ENCODE measurements at places on chromosomes 12 and 14.

DNA sequence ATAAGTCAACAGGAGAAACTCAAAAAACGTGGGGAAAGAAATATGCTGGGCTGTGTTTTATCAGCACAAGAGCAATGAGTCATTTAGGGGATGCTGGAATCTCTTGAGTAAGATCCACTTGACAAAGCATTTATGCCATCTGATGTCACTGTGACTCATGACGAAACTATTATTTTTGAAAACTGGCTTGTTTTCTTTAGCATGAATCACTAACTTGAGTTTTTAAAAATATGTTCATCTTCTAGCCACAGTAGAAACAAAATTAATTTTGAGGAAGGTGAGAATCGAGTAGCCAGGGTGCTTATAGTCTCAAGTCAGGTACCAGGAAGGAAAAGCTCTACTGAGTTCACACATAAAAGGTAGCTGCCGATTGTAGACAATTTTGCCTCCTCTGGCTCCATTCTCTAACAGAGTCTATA, 456.2 kb upstream of the MGAT4C start:
- no peak for DNase-seq

DNA sequence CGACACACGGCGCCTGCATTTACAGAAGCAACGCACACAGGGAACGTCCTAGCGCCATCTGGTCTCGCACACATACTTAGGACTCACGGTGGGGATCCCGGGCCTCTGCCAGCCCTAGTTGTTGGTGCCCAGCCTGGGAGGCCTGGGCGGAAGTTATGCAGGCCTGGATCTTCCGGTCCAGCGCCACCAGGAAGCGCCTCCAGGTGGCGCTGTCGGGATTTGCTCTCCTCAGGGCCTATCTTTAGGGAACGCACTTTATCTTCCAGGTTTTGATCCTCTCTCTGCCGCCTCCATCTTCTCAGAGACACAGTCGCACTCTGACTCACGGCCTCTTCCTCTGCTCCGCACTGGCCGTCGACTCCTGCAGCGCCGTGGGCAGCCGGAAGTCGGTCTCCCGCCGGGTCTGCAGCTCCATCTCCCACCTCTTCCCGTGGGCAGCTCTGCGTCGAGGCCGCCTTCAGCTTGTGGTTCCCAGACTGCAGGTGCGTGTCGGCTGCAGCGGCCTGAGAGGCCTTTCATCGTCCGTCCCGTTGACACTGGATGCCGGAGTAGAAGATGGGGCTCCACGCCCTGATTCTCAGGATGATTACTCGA, 760.4 kb downstream of the TMEM121 start:
- DNase-seq = no peak

GRCh38 chr14:99660794-99661193, 15.9 kb downstream of the HHIPL1 start:
- DNase-seq = no peak

GRCh38 chr14:101004954-101005353, 101.4 kb upstream of the RTL1 start:
- no peak for DNase-seq

DNA sequence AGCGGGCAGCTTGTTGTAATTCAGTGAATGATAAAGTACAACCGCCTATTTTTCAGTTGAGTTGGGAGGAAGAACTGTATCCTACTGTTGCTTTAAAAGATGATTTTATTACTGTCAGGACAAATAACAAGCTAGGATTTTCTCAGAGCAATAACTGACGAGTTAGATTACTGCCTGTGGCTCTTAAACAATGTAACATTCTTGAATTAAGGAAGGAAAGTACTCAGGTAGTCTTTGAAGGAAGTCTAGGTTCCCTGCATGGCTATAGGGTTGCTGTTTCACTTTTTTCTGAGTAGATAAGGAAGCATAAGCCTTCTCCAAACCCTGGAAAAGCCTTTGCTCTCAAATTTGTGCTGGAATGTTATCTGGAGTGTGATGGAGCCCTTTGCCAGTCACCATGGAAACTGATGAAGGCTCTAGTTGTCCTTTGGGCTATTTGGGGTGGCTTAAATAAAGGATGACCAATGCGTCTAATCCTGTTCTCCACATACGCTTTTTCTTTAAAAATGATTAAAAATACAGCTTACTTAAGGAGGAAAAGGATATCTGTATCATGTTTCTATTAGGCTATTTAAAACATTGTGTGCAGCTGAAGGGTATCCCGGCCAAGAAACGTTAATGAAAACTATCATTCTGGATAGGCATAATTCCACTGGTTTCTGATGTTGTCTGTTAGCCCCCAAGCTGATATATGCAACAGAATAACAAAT, 17.7 kb downstream of the NUBPL start:
- no peak for DNase-seq

- DNase-seq = no peak
These were observed 587.4 kb downstream of the AACS start for GRCh38 chr12:125652681-125653080.

DNA sequence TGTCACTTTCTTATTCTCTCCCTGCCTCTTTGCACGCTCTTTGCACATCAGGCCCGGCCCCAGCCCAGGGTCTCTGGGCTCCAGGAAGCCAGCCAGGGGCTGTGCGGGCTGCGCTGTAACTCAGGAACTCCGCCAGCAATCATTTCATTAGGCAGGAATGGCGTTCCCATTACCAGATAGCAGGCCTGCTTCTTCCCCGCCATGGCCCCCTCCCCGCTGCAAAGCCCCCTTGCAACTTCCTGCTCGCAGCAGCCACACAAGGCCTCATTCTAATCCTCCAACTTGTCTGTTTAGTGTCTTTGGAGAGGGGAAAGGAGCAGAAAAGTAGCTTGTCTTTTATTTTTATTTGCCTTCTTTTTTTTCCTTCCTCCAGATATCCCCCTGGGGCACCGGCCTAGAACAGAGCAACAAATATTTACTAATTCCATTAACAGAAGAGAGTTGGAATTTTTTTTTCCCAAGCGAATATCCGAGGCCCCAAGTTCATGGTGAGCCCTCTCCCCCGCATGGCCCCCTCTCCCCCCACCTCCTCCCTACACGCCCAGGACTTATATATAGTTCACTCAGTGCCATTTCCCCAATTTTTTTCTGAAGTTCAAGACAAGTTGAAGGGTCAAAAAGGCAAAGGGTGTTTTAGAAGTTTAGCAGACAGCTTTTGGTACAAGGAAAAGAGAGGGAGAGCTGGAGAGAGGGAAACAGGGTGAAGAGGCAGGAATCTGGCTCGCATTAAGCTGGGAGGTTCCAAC, 329.4 kb upstream of the TBX3 start:
- DNase-seq = no peak

DNA sequence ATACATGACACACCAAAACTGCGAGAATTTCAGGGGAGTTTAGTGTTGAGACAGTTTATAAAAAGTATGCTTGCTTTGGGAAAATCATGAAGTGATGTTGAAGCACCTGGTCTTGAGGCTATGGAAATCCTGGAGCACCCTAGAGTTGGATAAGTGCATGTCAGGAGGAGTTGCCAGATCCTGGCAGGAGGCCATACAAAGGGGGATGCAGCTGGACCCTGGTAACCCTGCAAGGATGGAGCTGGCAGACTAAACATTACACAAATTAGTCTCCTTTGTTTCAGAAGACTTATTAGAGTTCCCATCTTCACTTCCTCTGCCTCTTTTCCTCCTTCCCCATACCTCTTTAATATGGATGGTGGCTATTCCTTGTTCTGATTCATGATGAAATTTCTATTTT, 907.0 kb downstream of the BCL11B start:
- DNase-seq = no peak

GRCh38 chr12:79296133-79296532, 394.6 kb downstream of the PAWR start:
- no peak for DNase-seq

DNA sequence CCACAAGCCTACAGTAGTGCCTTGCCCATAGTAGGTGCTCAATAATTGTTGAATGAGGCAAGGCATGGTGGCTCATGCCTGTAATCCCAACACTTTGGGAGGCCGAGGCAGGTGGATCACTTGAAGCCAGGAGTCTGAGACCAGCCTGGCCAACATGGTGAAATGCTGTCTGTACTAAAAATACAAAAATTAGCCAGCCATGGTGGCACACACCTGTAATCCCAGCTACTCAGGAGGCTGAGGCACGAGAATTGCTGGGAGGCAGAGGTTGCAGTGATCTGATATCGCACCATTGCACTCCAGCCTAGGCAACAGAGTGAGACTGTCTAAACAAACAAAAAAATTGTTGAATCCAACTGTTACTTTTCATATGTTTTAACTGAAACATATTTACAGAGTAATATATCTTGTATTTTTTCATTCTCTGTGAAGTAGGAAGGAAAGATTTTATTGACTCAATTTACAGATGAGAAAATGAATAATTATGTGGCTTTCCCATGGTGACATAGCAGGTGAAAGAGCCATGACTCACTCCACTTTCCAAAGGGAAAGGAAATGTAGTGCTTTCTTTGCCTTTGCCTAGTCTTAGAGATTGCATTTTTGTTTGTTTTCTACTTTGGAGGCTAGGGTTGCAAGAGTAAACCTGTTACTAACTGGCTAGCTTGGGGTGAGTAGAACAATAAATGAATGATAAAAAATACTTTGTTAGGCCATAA, 95.4 kb upstream of the SLC38A4 start:
- DNase-seq = no peak

DNA sequence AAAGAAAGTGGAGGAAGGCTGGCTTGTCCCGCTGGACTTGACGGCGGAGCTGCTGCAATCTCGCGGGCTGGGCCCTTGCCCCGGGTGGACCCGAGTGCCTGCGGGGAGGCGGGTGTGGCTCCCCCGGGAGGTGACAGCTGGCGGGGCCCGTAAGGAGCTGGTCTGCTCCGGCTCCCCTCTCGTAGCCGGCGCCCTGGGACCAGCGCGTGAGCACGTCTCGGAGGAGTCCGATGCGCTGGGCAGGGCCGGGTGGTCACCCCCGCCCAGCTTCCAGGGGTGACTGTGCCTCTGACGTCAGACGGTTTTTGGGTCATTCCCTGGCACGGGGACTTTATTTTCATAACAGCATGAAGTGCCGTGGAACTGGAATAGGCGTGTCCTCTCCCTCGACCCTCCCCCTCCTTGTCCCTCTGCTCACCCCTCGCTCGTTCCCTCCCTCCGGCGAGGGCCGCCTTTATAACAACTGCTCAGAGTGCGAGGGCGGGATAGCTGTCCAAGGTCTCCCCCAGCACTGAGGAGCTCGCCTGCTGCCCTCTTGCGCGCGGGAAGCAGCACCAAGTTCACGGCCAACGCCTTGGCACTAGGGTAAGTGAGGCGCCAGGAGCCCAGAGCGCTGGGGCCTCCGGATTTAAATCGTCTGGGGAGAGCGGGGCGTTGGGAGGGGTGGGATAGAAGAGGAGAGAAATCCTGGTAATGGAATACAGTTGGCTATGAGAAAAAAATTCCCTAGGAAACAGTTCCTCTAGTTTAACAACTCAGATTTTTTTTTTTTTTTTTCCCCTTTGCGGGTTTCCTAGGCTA, at the start of gene GPRC5A:
GPRC5A (plus strand) TSS at position 483 of the 801 bp plus-strand sequence. CDS start 16,688 bp downstream, outside the sequence.
- DNase-seq = no peak

- no peak for DNase-seq
These were observed 72.8 kb downstream of the IRF2BPL start for GRCh38 chr14:76955575-76956315.

- no peak for DNase-seq
These were observed 23.8 kb upstream of the STK38L start for GRCh38 chr12:27220055-27220987.

- no peak for DNase-seq
These were observed 1096.6 kb downstream of the BCL11B start for GRCh38 chr14:98175436-98175835.

GRCh38 chr12:11015775-11016430, 6.5 kb downstream of the TAS2R19 start:
- DNase-seq = no peak

DNA sequence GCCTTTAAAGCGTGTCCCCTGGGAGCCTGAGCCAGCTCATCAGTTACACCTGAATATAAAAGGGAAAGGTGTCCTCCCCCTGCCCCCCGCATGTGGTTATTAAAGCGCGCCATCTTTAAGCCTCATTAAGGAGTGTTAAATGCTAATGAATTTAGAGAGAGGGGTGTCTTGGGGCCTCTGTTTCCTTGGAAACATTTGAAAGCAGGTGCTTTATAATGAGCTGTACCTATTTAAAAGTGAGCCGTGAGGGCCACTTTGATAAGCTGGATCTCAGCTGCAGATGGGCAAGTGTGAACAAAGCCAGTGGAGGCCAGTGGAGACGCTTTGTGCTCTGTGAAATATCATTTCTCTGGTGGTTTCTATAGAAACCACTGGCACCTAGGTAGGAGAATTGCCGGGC, 84.0 kb downstream of the BEGAIN start:
- no peak for DNase-seq

- no peak for DNase-seq
These were observed 1.3 kb downstream of the TEAD4 start for GRCh38 chr12:2960390-2960956.

DNA sequence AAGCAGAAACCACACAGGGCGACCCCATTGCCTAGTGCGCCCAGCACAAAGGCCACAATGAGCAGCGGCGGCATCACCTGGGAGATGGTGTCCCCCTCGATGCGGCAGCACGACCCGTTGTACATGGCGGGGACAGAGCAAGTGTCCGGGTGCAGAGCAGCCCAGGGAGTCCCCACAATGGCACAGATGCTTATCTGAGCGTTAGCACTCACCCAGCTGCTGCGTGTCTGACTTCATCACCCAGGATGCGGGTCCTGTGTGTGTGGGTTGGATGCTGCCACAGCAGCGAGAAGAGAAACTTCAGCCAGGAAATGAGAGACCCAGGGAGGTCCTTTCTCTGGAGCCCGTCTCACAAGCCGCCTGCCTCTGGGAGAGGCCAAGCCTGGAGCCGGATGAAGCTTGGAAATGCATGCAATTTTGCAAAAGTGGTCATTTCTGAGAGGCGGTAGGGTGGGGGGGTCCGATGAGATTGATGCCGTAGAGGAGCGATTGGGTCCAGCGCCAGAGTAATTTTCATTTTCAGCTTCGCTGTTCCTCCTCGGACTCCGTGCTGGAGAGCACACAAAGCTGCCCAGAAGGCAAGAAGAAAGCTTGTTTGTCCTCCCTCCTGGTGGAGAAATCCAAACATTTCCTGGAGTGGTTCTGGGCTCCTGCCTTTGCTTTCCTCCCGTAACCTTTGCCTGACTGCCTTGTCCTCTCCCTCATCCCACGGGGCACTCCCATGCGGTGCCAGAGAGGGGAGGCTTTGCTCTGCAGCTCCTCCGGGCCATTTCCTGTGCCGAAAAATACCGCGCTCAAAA, at the start of gene HCAR1:
HCAR1 (minus strand) TSS at position 630 of the 800 bp plus-strand sequence; CDS start at position 125, 505 bp downstream.
- no peak for DNase-seq

DNA sequence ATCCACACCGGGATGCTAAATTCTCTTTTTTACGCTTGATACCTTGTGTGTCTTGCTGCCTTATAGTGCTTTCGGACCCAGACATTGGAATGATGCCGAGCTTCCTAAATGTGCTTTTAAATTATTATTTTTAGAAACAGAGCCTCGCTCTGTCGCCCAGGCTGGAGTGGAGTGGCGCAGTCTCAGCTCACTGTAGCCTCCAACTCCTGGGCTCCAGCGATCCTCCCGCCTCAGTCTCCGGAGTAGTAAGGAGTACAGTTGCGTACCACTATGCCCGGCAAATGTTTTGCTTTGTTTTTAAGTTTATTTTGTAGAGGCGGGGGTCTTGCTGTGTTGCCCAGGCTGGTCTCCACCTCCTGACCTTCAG, 489 bp upstream of the EML5 start:
- no peak for DNase-seq

Data from iPS DF 6.9 (cell line).